ENCODE measurements at places on chromosomes 1 and 21.

- no peak for DNase-seq
Observed at GRCh38 chr1:57916041-57916440, 492.2 kb upstream of the DAB1 start.

GRCh38 chr1:12343823-12344487 lies 114.1 kb downstream of the VPS13D start:
- DNase-seq: no peak

DNA sequence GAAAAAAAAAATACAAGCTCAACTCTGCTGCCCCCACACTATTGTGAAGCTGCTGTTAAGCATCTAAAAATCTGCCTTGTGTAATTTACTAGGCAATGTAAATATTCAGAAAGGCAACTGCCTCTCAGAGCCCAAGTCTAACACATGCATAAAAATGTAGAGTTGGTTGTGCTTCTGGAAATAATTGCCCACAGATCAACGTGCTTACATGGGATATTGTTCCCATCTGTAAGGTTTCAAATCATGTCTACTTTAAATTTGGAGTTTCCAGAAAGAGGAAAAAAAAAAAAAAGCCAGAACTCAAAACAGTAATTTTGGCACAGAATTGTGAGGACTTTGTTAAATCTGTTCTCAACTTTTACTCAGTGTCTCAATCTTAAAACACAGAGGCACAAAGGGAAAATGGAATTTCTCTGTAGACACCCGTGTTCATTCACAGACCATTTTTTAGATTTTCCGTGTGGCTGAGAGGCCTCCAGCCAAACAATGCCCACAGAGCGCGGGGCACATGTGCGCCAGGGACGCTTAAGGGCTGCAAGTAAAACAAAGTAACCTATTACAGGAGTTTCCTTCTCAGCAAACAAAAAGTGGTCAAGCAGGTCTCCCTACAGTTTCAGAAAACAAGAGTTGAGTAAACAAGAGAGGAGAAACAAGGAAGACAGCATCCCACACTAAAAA lies 115.5 kb downstream of the RERE start:
- peak; percentile 23 for DNase-seq

DNA sequence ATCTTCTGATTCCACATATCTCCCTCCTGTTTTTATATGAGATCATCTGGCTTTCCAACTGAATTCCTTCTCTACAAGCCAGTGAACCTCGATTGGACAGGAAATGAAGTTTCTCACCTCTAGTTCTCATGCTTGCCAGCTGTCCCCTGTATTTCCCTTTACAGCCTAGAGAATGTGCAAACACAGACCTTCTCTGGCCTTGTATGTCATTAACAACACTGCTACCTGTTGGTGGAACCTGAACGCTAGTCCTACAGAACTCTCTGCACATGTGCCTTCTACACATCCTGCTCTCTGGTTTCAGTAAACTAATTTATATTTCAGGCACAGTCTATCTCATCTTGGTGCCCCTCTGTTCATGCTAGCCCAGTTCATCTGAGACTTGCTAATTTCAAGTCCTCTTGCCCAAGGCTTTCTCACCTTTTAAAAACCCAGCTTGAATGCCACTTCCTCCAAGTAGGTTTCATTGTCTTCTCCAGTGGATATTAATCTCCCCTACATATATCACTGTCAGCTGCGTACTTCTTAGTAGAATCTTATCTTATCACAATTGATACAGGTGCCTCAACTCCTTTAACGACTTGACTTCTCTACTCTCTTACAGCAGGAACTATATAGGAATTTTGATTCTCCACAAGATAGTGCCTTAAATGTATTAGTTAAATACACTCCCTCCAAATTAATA lies 549.9 kb downstream of the PLPP3 start:
- DNase-seq: no peak

DNA sequence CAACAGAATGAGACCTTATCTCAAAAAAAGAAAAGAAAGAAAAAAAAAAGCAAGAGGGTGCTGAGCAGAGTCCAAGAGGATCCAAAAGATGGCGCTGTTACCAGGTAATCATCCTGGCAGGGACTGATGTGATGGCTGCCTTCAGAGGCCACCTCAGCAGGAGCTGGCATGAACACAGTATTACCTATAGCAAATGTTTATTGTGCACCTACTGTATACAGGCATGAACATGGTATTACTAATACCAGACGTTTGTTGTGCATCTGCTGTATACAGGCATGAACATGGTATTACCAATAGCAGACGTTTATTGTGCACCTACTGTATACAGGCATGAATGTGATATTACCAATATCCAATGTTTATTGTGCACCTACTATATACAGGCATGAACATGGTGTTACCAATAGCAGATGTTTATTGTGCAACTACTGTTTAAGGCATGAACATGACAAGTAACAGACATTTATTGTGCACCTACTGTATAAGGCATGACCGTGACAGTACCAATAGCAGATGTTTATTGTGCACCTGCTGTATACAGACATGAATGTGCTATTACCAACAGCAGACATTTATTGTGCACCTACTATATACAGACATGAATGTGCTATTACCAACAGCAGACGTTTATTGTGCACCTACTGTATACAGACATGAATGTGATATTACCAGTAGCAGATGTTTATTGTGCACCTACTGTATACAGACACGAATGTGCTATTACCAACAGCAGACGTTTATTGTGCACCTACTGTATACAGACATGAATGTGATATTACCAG lies 115.1 kb upstream of the TMEM51 start:
- DNase-seq: no peak

Data from brain microvascular endothelial cell (primary cell).